ENCODE measurements at places on chromosomes 7 and 10.
A peak's percentile ranks its signal among the peaks of the same experiment; 100 is the strongest.

DNA sequence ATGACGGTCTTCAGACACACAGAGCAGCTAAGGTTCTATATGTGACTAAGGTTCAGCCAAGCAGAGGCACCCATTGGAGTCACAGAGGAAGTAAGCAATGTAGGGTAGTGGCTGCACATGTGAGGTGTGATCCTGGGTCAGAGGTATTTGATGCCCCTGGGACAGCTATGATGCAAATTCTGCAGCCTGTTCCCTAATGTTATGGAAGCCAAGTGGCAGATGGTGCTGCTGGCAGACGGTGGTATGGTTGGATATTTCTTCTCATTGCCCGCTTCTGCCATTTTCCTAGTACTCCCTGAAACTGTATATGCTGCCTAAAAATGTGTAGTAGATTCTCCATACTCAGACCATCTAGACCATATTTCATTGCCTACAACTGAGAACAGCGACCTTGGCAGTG, 7.2 kb downstream of the TAS2R16 start:
- no peak for DNase-seq

DNA sequence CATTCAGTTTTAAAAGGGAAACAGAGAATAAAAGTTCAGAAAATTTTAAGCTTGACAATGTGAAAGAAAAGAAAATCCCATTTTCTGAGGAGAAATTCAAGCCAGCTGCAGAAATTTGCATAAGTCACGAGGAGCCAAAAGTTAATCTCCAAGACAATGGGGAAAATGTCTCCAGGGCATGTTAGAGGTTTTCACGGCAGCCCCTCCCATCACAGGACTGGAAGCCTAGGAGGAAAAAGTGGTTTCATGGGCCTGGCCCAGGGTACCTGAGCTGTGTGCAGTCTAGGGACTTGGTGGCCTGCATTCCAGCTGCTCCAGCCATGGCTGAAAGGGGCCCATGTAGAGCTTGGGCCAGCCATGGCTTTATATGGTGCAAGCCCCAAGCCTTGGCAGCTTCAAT, 59.6 kb upstream of the NXPH1 start:
- DNase-seq: no peak

DNA sequence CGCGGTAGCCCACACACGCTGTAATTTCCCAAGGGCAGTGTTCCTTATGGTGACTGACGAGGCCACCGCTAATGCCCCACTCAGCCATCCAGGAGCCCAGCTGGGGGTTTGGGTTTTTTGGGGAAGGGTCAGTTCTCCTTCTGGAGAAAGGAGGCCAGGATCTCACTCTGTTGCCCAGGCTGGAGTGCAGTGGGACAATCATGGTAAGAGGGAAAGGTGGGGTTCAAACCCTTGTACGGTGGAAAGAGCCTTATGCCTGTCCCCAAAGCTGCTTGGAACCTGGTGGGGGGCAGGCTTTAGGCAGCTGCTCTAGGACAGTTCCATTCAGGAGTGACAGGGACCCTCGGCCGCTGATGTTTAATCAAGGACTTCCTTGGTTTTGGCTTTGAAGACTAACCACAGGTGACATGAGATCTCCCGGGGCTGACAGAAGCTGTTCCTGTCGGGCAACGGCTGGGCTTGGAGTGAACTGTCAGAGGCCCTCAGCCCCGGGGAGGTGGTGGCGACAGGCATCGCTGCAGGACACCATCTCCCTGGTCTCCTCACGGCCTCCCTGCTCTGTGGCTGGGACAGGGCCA, 84.5 kb downstream of the CARD11 start:
- no peak for DNase-seq

DNA sequence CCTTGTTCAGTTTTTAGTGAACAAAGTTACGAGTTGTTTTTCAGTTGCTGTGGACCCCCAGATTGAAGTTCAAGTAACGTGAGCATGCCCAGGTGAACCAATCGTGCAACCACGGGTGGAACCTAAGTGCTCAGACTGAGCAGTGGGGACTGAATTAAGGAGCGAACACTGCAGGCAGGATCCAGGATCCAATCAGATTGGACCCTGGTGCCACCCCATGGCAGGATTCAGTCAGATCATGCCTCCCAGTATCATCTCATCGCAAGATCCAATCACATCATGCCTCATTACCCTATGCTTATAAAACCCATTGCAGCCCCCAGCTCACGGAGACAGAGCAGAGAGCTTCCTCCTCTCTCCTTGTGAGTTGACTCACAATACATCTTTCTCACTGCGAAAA, 80.9 kb downstream of the PFKFB3 start:
- DNase-seq: no peak

DNA sequence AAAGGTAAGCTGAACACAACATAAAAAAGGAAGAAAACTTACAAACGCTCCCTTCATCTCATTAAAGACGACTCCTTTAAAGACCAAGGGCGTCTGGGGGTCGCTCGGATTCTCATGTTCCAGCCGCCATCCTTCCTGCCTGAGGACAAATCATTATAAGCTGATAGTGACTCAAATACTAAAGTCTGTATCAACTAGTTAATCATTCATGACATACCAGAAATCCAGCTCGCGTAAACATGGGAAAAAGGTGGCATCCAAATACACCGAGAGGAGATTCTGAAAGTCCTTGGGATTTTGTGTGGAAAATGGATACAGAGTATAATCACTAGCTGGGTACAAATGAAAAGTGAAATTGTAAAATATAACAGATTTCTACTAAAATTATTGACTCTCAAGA, 7.4 kb downstream of the PITRM1 start:
- no peak for DNase-seq

- DNase-seq: no peak
Measured at GRCh38 chr10:17181110-17181509, 20.4 kb downstream of the TRDMT1 start.

DNA sequence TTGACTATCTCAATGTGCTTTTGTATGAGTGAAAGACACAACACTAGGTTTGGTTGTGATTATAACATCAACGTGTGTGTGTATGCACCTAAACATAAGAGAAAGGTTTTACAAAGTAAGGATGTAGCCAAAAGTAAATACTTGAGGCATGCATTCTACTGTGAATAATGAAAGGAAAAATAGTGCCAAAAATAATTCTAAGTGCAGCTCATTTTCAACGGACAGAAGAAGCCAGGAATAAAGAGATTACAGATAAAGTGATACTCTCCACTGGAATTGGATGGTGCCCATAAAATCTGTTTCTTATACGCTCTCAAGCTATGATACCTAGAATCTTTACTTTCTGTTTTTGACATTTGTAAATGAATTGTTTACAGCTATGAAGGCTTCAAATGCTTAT, 135.0 kb upstream of the TMEM72 start:
- DNase-seq: peak; percentile 56

DNA sequence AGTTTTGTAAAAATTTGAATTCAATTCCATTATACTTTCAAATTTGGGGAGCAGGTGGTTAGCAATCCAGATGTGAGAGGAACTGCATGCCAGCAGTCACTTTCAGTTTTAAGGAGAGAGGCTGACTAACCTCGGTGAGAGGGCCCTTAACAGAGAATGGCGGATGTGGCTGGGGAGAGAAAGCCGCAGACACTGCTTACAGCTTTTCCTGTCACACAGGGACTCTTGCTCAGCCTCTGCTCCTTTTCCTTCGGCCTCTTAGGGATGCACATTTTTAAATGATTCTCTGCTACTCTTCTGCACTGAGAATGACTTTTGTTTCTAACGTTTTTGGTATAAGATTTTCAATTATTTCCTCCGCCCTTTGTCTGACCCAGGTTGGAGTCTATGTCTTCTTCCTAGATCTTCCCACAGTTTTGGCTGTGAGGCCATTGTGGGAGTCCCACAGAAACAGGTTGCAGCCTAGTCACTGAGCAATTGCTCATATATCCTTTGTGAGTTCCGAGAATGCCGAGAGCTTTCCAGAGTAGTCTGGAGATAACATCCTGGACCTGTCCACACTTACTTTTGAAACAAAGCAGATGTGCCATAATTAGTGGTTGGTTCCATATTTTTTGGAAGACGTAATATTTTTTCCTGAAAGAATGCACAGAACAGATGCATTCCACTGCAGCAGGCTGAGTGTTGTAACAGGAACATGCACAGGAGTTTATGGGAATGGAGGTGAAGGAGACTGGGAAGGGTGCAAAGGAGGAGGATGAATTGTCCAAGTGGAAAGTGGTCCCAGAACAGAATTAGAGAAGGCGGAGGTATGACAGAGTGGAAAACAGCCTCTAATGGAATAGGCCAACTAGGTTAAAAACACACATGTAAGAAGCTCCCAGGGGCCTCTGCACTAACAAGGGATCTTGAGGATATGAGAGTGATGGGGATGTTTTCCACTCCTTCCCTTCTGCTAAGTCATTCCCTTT, 168.0 kb upstream of the ZNF32 start:
- DNase-seq: peak; percentile 92

DNA sequence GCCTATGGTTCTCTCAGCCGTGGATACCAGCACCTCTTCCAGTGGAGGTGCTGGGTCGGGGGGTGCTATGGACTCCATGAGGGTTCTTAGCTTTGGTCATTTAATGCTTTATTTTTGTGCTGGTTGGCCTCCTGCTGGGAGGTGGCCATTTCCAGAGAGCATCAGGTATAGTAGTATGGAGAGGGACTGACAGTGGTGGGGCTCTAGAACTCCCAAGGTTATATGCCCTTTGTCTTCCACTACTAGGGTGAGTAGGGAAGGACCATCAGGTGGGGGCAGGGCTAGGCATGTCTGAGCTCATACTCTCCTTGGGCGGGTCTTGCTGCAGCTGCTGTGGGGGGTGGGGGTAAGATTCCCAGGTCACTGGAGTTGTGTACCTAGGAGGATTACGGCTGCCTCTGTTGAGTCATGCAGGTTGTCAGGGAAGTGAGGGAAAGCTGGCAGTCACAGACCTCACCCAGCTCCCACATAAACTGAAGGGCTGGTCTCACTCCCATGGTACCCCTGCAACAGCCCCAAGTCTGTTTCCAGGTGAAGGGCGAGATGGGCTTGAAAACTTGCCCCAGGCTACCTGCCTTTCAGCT, 763.2 kb upstream of the LRRTM3 start:
- no peak for DNase-seq

DNA sequence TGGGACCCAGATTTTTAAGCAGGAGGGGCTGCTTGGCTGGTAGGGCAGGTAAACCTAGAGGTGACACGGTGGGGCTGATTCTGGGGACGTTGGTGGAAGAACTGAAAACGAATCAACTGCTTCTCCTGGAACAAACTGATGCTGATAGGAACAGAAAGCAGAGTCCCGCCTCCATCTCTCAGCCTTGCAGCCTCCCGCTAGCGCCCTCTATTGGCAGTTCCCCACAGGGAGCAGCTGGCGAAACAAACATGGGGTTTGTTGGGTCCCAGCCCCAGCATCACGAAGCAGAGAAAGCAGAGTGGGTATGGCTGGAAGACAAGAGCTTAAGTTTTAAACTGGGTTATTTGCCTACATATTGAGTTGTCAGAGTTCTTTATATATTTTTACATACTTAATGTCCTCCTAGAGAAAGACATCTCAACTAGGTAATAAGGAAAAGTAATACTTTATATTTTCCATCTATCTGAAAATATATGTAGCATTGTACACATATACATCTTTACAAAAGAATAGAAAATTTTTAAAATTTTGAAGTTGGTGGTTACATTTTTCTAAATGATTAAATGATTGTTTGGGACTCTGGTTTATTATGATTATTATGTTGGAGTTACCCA, 42.3 kb upstream of the FOXI2 start:
- no peak for DNase-seq
